ENCODE measurements at places on chromosomes 13 and 19.

GRCh38 chr19:41064974-41065569, 23.2 kb upstream of the CYP2A13 start:
- DNase-seq: peak; percentile 38

GRCh38 chr13:46607768-46608564, 55.0 kb downstream of the LRCH1 start:
- no peak for DNase-seq

DNA sequence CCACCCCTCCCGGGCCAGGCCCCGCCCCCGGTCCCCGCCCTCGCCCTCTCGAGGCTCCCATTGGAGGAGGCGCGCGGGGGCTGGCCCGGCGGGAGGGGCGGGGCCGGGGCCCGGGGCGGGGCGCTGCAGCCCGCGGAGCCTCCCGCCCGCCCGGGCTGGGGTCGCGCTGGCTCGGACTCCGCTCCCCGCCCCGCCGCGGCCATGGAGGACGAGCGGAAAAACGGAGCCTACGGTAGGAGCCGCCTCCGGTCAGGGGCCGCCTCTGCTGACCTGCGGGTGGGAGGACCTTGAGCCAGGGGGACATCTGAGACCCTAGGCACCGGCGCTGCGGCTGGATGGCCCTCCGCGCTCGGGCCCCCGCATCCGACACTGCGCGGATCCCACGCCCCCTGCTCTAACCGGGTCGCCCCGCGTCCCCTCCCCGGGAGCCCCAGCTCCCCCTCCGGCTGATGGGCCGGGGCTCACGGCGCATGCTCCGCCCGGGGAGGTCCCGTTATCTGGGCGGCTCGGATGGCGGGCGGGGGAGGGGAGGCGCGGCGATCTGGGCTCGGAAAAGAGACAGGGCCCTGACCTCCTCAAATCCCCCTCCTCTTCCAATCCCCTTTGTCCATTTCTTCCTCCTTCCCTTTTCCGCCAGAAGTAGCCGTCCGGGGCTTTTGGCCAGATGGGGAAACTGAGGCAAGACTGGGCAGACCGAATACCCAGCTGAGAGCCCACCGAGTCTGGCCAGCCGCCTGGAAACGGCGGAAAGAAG, 15.4 kb upstream of the AP1M2 start:
- DNase-seq: peak; percentile 95

DNA sequence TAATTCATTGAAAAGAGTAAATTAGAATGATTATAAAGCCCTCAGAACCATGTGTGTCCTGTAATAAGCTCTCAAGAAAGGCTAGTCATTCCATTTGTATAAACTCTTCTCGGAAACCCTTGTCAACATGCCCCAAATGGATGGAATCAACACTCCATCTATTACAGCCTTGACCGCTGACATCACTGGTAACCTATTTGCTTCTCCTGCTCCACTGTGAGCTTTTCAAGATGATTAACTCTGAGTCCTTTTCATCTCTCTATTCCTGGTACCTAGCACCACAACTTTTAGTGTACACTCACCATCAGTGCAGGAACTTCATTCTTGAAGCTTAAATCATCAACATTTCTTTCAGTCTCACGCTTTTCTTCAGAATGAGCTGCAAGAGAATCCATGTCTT, 612.0 kb downstream of the DCT start:
- no peak for DNase-seq

GRCh38 chr13:37277007-37277406, 171.5 kb upstream of the CSNK1A1L start:
- no peak for DNase-seq

Data from neural progenitor cell (in vitro differentiated cells).